ENCODE measurements at places on chromosomes 3 and 15.

GRCh38 chr3:16299746-16300145 is 34.7 kb downstream of the OXNAD1 start:
- no peak for DNase-seq

DNA sequence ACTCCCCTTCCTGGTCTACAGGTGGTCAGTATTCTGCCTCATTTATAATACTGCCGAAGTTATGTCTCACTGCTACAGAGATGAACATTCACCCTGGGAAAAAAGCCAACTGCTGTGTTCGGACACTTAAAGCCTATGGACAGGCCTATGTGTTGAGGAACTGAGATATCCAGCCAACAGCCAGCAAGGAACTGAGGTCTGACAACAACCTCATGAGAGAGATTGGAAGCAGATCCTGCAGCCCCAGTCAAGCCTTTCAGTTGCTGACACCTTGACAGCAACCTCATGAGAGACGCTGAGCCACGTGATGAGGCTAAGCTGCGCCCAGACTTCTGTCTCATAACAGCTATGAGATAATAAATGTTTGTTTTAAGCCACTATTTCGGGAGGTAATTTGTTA is 18.2 kb upstream of the FHIT start:
- DNase-seq: no peak

- DNase-seq: no peak
Measured at GRCh38 chr15:41821831-41822230, 6.1 kb upstream of the JMJD7 start.

DNA sequence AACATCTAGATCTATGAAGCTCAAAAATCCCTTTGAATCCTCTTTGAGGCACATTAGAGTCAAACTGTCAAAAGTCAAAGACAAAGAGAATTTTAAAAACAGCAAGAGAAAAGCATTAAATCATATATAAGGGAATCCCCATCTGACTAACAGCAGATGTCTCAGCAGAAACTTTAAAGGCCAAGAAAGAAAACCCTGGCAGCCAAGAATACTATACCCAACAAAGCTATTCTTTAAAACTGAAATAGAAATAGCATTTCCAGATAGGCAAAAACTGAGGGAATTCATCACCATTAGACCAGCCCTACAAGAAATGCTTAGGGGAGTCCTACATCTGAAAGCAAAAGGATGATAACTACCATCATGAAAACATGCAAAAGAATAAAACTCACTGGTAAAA is 211.2 kb upstream of the PDZRN3 start:
- no peak for DNase-seq

DNA sequence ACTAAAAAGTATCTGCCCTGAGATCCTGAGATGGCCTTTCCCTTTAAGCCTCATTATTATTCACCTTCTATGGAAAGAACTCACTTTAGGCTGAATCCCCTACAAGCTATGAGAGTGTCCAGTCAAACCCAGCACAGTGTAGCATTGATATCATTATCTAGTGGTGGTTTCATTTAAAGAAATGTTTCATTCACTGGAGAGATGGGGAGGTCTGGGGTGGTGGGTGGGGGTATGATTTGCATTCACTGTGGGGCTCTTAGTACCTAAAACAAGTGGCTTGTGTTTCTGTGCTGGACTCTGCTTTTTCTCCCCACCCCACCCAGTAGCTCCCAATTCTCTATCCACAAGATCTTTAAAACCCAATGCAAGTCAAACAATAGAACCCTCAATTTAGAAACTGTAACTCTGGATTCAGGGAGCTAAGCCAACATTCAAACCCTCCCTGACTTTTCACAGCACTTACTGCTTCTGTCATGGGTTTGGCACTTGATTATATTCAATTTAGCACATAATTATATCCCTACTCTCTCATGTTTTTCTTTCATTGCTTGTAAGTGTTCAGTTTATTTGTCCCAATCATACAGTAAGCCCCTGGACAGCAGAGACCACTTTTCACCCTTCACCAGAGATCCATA is 310.5 kb upstream of the THBS1 start:
- DNase-seq: no peak

- no peak for DNase-seq
Measured at GRCh38 chr3:176615826-176616225, 581.5 kb downstream of the TBL1XR1 start.

DNA sequence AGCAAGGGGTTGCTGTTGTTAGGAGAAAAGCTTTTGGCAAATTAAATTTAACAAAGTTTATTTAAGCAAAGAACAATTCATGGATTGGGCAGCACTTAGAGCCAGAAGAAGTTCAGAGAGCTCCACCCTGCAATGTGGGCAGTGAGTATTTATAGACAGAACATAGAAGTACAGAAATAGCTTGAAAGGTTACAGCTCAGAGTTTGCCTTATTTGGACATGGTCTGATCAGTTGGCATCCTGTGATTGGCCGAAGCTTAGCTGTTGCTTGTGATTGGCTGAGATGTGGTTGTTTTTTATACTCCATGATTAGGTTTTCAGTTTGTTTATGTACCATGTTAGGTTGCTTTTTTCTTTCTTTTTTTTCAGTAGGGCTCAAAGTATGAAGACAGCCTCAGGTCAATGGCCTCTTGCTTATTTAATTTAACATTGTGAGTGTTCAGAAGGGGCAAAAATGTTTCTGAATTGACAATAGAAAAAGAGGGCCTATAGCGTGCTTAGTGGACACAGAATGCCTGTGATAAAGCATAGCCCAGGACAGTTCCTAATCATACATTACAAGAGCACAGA is 293.8 kb downstream of the IGSF11 start:
- DNase-seq: no peak

- no peak for DNase-seq
Measured at GRCh38 chr3:100525753-100526612, 33.6 kb downstream of the TMEM45A start.

- no peak for DNase-seq
Measured at GRCh38 chr15:63066272-63066671, 23.7 kb downstream of the TPM1 start.

- no peak for DNase-seq
Measured at GRCh38 chr3:197327701-197328100, 29.3 kb upstream of the DLG1 start.

- DNase-seq: no peak
Measured at GRCh38 chr15:40988156-40988555, 34.9 kb downstream of the CHAC1 start.

DNA sequence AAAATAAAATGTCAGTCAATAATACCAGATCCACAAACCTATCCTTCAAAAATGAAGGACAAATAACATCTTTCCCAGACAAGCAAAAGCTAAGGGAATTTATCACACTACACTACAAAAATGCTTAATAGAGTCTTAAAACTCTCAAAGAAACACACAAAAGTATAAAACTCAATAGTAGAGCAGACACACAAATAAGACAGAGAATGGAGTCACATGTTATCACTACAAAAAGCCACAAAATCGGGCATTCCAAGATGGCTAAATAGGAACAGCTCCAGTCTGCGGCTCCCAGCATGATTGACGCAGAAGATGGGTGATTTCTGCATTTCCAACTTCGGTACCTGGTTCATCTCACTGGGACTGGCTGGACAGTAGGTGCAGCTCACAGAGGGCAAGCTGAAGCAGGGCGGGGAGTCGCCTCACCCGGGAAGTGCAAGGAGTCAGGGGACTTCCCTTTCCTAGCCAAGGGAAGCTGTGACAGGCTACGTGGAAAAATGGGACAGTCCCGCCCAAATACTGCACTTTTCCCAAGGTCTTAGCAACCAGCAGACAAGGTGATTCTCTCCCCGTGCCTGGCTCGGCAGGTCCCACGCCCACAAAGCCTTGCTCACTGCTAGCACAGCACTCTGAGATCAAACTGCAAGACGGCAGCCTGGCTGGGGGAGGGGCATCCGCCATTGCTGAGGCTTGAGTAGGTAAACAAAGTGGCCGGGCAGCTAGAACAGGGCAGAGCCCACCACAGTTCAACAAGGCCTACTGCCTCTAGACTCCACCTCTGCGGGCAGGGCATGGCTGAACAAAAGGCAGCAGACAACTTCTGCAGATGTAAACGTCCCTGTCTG is 46.3 kb downstream of the SENP7 start:
- no peak for DNase-seq
